ENCODE measurements at places on chromosomes 5 and 9.

DNA sequence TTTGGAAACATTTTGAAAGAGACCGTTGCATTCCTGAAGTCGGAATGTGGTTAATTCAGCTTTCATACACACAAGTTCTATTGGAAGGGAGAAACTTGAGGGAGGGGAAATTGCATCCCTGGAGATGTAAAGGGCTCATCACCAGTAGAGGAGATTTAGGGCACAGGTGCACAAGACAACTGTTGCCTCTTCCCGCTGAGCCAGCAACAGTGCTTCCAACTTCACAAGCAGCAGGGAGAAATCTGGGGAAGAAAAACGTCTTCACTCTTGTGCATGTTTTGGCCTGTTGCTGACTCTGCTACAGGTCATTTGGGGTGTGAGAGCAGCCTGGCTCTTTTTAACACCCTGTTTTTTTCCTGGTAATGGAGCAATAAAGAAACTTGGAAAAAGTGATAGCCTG is 277.9 kb downstream of the GAS1 start:
- DNase-seq = no peak

GRCh38 chr5:71882826-71883741 is 164.0 kb downstream of the CARTPT start:
- no peak for DNase-seq

- DNase-seq = no peak
Measured at GRCh38 chr9:122814545-122814944, 13.8 kb downstream of the PDCL start.

GRCh38 chr5:38548064-38548759 is 8.2 kb downstream of the LIFR start:
- no peak for DNase-seq

DNA sequence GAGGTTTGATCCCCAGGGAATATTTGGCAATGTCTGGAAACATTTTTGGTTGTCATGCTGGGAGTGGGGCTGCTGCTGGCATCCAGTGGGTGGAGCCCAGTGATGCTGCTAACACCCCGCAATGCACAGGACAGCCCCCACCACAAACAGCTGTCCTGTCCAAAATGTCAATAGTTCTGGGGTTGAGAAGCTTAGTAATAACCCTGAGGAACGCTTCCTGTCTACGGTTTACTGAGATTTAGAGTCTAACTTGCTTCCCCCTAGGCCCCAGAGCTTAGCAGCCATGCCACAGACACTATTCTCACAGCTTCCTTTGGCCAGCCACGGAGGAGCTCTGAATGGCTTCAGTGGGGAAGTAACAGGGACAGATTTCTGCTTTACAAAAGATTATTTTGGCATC is 66.5 kb downstream of the MSX2 start:
- no peak for DNase-seq

GRCh38 chr5:68983959-68984358 is 109.9 kb upstream of the SLC30A5 start:
- DNase-seq = no peak

- DNase-seq = no peak
Measured at GRCh38 chr9:104961701-104962359, 33.9 kb upstream of the ABCA1 start.

GRCh38 chr5:103943230-103943629 is 380.6 kb upstream of the NUDT12 start:
- no peak for DNase-seq

GRCh38 chr5:63700241-63700640 is 262.0 kb downstream of the HTR1A start:
- DNase-seq = no peak

GRCh38 chr5:148853868-148854267 is 27.5 kb downstream of the ADRB2 start:
- DNase-seq = no peak

GRCh38 chr5:58266402-58266801 is 193.5 kb downstream of the PLK2 start:
- no peak for DNase-seq

GRCh38 chr5:115772731-115773475 is 43.6 kb downstream of the CDO1 start:
- DNase-seq = no peak

- no peak for DNase-seq
Measured at GRCh38 chr5:87899721-87900131, 368.9 kb downstream of the TMEM161B start.

GRCh38 chr9:41229408-41230401 is 40.6 kb upstream of the ZNG1F start:
- no peak for DNase-seq

- peak; percentile 40 for DNase-seq
Measured at GRCh38 chr5:67287510-67288268, 91.1 kb upstream of the CD180 start.

- DNase-seq = no peak
Measured at GRCh38 chr9:21428235-21428634, 12.0 kb upstream of the IFNA1 start.

- no peak for DNase-seq
Measured at GRCh38 chr5:147949711-147950573, 43.6 kb upstream of the C5orf46 start.

DNA sequence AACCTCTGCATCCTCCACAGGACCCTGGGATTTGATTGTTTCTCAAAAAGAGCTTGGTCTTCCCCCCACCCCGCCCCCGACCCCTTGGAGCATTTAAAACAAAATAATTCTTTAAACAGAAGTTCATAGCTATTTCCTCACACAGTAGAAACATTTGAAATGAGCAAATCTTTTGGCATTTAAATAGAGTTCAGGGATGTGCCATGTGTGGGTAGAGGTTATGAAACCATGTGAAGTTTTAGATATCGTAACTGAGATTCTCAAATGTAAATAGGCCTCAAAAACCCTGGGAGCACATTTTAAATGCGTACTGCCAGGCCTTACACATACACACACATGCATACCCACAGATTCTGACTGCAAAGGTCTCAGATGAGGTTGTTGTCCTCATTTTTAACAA is 66.5 kb downstream of the EPB41L4B start:
- DNase-seq = peak; percentile 42

GRCh38 chr9:2262386-2263071 is 247.4 kb downstream of the SMARCA2 start:
- no peak for DNase-seq

- DNase-seq = no peak
Measured at GRCh38 chr5:128772356-128772755, 192.9 kb upstream of the SLC27A6 start.

DNA sequence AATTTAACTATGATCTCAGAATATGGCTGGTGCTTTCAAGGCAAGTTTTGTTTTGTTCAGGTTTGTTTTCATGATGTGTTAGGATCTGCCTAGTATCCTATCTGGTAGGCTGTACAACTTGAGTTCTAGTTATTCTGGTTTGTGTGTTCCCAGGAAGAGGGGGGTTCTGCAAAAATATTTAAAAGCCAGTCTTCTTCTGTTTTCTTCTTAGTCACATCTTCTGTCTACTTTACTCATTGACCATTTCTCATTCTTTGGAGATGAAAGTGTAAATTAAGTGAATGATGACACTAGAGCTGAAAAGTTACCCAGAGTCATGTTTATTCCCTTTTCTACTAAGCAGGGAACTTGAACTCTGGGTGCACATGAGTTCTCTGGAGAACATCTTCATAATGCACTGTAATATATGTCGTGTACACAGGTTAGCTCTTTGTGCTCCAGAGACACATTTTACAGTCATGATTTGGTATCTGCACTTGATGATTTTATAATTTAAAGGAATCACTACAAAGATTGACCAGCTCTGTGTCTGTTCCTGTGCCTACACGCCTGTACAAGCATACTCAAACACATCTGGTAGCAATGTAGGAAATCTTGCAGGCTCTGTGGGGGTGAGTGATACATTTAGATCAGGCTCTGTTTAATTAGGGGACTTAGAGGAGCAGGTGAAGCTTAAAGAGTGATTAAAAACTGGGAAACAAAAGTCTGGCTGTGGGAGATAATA is 5.0 kb downstream of the SMAD5 start:
- DNase-seq = no peak

DNA sequence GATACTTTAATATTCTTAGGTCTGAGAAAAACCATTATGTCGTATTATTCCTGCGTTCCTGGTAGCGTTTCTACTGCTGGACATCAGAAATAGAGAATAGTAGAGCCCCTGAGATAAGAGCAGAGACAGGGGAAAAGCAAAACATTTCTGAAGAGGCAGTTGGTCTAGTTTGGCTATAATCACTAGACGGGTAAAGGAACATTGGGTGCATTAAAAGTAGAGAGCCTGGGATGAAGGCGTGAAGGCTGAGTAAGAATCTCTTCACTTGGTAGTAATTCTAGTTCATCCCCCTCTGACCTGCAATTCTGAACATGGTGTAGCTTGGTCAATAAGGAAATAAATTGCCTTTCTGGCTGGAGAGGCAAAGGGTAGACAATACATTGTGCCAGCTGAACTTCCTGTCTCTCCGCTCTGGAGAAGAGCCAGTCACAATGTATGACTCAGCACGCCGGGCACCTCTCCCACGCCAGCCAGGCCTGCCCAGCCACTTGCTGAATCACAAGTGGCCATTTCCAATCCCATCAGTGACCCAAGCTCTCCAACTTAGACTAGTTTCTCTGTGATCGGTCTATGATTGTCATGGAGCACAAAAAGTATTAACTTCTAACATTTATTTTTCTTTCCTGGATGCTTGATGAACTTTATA is 75.4 kb downstream of the STK32A start:
- no peak for DNase-seq

DNA sequence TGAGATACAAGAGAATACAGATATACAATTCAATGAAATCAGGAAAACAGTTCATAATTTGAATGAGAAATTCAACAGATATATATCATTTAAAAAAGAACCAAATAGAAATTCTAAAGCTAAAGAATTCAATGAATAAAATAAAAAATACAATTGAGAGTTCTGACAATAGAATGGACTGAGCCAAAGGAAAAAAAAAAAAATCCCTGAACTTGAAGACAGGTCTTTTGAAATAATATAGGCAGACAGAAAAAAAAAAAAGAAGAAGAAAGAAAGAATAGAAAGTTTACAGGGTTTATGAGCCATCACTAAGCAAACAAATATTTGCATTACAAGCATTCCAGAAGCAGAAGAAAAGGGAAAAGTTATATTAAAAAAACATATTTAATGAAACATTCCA is 12.9 kb upstream of the HAVCR2 start:
- DNase-seq = no peak

DNA sequence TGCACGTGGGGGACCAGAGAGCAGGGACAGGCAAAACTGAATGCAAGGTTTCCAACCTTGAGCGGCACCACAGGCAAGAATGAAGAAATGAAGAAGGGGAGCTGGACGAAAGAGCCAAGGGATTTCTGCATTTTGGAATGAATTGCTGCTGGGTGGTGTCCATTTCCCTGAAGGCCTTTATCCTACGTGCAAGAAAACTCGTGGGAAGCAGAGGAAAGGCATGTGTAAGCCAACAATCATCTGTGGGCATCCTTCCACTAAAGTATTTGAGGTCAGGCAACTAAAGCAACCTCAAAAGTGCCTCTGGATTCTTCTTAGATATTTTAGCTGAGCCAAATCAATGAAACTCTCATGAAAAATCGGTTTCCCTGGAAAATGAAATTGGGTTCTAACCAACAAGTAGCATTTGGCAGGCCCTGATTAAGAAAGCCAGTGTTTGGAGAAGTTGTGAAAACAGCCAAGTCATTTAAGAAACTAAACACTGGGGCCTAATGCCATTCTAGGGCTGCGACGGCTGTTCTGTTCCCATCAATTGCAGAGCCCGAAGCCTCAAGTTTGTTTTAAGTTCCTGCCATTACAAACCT is 4.7 kb upstream of the TGFBI start:
- no peak for DNase-seq

DNA sequence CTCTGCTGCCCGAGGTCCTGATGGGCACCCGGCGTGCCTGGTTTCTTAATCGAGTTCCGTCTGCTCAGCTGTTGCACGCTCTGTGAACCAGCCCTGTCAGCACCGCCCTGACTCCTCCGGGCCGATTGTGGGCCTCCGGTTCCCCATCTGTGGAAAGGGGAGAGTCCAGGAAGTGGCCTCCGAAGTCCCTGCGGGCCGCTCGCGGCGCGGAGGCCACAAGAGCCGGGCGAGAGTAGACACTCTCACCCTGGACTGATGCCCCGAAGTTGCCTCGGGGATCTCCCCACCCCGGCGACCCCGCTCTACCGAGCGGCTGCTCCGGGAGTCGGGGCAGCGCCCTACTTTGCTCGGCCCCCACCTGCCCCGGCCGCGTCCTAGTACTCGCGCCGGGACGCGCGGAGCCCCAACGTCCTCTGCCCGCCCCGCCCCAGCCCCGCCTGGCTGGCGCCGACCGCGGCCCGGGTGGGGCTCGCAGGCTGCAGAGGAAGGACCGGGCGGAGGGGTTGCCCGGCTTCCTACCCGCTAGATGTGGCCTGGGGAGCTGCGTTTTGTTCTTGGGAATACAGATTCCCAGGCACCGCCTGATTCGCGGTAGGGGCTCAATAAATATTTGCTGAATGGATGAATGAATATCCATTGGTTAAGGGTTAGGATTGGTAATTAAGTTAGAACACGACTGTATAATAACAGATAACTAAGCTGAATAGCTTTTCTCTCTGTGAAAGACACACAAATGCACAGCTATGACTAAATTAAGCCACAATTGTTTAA is 935 bp upstream of the ZNF367 start:
- no peak for DNase-seq

DNA sequence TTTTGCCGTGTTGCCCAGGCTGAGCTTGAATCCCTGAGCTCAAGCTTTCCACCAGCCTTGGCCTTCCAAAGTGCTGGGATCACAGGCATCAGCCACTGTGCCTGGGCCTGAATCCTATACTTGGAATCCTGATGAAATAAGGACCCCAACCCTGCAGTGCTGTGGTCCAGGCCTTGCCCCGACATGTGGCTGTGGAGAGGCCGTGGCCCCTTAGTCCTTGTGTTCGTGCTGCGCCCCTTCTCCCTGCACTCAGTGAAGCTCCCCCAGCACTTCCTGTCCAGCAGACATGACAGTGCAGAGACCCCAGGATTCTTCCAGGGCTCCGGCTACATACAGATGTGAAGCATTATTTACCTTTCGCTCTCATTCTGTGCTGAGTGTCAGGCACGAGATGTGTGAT is 52.9 kb downstream of the EHMT1 start:
- DNase-seq = no peak

GRCh38 chr9:108486831-108487230 is 369.0 kb downstream of the ACTL7B start:
- DNase-seq = no peak

DNA sequence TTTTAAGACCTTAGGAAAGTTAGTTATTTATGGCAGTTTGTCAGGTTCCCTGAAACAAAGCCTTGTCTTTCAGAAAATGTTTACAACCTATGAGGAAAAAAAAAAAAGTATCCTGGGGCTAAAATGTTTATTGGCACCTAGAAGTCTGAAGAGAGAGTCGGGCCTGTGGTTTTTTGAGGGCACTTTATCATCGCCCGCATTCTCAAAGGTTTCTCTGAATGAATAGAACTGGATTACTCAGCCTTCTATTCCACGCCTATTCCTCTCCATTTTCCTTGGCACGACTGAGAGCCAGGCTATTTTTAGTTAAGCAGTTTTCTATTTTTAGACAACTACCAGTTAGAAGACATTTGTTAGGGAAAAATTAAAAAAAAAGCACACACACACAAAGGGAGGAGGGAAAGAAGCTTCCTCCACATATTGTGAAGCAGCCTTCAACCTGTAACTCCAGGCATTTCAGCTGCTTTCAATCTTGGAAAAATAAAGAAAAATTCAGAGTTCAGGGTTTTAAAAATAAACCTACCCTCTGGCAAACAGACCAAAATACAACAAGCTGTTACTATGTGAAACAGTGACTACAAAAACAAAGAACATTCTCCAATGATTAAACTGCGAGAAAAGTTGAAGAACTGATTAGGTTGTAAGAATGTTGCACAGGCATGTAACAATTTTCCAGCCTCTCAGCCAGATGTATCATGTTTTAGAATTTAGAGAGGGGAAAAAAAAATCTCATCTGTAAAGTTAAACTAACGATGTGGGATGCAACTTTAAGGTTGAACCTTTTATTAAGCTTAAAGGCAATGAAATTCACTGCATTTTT is 97.0 kb downstream of the MEF2C start:
- peak; percentile 85 for DNase-seq
